Activated CD8-positive, alpha-beta memory T cell treated with anti-CD3 and anti-CD28 coated beads for 36 hours (primary cell): ENCODE measurements at places on chromosomes 6 and 20. TPM values are rescaled to one million over a fixed set of nuclear protein-coding genes. Genes with fewer than 3 reads are reported as not detected.

The SLC26A8 gene
- not detected for total RNA-seq

The C6orf163 gene
- 0.95 TPM for total RNA-seq

The UST gene
- 8.1 TPM for total RNA-seq

The PRL gene
- total RNA-seq: not detected

The RRAGD gene
- 13.6 TPM for total RNA-seq

The SPINT3 gene
- not detected for total RNA-seq

The SIRPB2 gene
- not detected for total RNA-seq

The MACROD2 gene
- not detected for total RNA-seq

The SMPDL3A gene
- not detected for total RNA-seq

The KAT14 gene
- total RNA-seq: 21.6 TPM

The GHRH gene
- total RNA-seq: not detected

The MYBL2 gene
- total RNA-seq: 91.7 TPM

The PI16 gene
- 0.23 TPM for total RNA-seq

The TSBP1 gene
- total RNA-seq: not detected

The TCF21 gene
- total RNA-seq: not detected

The PAK5 gene
- total RNA-seq: not detected

The ORC3 gene
- total RNA-seq: 34.8 TPM

The SLC22A16 gene
- not detected for total RNA-seq
